Endothelial cell of coronary artery (primary cell): ENCODE measurements at places on chromosomes 1 and 21. TPM values are rescaled to one million over a fixed set of nuclear protein-coding genes. Genes with fewer than 3 reads are reported as not detected.

Gene HIVEP3
- total RNA-seq = 1.5 and 1.6 TPM in 2 replicates

Gene FRRS1
- total RNA-seq = 0.94 and 2.1 TPM in 2 replicates

Gene ASCL5
- not detected in 2 replicates for total RNA-seq

Gene DNAJC28
- 0.90 and 0.94 TPM in 2 replicates for total RNA-seq

Gene UTS2
- total RNA-seq = not detected in 2 replicates

Gene BMP8A
- total RNA-seq = 0.36 and 0.47 TPM in 2 replicates

Gene TMOD4
- total RNA-seq = 0.28 and 0.36 TPM in 2 replicates

Gene ZNF697
- total RNA-seq = 19.3 and 19.7 TPM in 2 replicates

Gene PACC1
- 13.0 and 15.1 TPM in 2 replicates for total RNA-seq

Gene LCE3D
- total RNA-seq = not detected in 2 replicates

Gene IL19
- not detected in 2 replicates for total RNA-seq

Gene CFHR5
- total RNA-seq = not detected in 2 replicates

Gene BPNT1
- 22.8 and 23.0 TPM in 2 replicates for total RNA-seq

Gene EMC1
- 59.0 and 73.9 TPM in 2 replicates for total RNA-seq

Gene TAL1
- 25.4 and 30.3 TPM in 2 replicates for total RNA-seq

Gene OR2T35
- not detected in 2 replicates for total RNA-seq

Gene CELA2B
- not detected in 2 replicates for total RNA-seq

Gene TENT5C
- 0.09 and 0.19 TPM in 2 replicates for total RNA-seq

Gene SLC45A1
- 0.54 and 1.5 TPM in 2 replicates for total RNA-seq

Gene THEM5
- total RNA-seq = not detected in 2 replicates

Gene OR2M3
- not detected in 2 replicates for total RNA-seq

Gene CR1L
- not detected in 2 replicates for total RNA-seq

Gene C1orf21
- total RNA-seq = 10.4 and 16.4 TPM in 2 replicates

Gene OR2L8
- not detected in 2 replicates for total RNA-seq

Gene RNU1-4
- total RNA-seq = 2,685 and 5,329 TPM in 2 replicates
